KG1 (cell line): ENCODE measurements at places on chromosomes 5 and 9.

DNA sequence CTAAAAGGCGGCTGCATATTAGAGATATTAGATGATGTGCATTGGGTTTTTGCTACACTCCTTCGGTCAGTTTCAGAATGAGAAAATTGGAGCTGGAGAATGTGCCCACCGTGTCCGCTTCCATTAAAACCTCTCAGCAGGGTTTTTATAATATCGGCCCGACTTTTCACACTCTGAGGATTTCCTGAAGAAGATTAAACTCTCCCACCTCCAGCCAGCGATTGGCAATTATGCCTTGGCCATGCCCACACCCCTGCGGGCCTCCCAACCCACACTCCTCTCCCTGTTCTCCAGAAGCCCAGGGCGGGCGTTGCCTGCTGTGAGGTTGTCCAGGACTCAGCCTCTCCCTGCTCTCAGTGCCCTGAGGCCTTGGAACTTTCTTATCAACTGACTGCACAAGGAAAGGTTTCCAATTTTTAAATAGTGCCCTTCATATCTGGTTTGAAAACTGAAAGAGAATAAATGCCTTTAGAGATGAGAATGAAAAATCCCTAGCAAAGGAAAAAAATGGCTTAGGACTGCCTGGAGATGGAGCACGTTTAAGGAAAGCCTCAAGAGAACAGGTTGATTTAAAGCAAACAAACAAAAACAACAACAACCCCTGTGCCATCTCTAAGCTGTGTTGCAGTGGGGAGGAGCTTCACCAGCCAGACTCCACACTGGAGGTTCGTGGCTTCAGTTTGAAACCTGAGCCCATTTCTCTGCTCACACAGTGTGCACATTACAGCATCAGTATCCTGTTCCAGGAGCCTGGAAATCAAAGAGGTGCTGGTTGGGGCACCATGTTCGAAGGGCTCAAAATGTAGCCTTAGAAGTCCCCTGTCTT is 292.9 kb downstream of the NSG2 start:
- DNase-seq = no peak

DNA sequence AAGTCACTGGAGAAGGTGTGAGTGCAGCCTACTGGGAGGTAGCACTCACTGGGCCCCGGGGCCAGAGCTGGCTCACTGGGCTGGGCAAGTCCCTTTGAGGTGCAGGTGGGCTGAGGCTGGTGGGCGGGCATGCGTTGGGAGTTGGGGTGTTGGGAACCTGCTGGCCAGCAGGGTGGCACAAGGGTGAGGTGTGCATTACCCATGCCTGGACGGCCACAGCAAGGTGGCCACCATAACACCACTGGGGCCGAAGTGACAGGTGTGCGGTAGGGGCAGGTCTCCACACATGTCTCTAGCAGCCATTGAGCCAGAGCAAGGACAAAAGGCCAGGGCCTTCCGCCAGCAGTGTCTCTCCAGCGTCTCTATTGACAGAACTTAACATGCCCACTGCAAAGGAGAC is 22.6 kb downstream of the PRRT1B start:
- no peak for DNase-seq

DNA sequence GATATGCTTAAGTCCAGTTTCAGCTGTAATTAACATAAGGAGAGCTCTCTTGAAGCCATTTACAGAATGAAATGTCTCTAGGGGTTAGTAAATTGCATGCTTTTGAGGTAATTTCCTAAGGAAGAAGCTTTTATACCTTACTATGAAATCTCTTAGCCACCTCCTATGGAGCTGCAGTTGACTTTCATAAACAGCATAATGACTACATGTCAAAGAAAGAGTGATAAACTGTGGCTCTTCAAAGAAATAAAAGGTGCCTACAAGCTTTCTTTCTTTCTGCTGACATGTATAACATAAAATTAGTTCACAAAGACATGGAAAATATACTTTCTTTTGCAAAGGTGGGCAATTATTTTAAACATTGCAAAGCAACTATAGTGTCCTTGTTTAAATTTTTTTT is 90.8 kb downstream of the TMEM167A start:
- DNase-seq = no peak

- no peak for DNase-seq
Measured at GRCh38 chr5:154627698-154628678, 127.2 kb upstream of the LARP1 start.

- DNase-seq = no peak
Measured at GRCh38 chr5:54556141-54556540, 38.6 kb downstream of the SNX18 start.

GRCh38 chr5:171093598-171093997 is 215.4 kb upstream of the TLX3 start:
- DNase-seq = no peak

DNA sequence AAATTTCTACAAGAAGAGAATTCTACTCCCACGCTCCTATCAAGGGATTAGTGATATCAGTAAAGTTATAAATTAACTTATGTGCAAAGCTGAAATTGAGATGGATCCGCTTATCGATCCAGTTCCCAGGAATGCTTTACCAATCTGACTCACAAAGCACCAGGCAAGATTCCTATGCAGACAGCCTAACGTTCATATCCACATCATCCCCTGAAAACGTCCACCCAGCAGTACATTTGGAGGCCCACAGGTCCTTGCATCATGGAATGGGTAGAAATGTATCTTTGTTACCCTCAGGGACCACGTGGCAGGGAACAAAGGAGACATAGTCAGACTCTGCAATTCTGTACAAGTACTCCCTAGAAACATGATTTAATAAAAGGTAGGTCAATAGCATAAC is 147.4 kb downstream of the ESM1 start:
- DNase-seq = no peak

- DNase-seq = no peak
Measured at GRCh38 chr9:23586906-23587305, 239.1 kb downstream of the ELAVL2 start.
